ENCODE measurements at places on chromosomes 3 and 15.

DNA sequence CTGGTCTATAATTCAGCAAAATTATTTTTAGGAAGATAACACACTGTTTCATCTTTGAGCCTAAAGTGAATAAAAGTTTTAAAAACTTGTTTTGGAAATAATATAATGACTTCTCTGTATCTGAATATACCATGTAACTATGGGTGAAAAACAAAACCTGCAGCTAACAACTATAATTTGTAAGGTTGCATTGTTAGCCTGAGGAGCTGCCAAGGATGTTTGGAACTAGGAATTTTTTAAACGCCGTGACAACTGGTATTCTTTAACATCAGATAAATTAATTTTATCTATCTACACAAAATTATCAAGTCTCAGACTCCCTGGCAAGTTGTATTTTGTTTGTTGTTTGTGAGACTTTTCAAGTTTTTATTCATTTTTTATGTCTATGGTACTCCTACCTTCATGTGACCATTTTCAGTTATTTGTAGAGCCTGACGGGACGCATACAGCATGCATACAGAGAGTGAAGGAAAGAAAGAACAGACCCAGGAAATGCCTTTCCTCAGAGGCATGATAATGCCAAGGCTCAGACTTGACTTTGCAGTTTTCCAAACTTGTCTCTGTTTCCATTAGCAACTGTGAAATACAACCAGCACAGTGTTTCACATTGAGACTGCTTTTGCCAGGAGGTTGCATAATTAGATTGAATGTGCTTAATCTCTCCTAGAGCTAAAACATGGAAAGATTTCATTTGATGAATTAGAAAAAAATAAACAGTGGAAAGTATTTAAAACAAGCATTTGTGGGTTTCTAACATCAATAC, 60.8 kb upstream of the ARHGEF26 start:
- DNase-seq, result no peak

- DNase-seq, result no peak
Observed at GRCh38 chr15:58705105-58705504, 44.4 kb downstream of the ADAM10 start.

DNA sequence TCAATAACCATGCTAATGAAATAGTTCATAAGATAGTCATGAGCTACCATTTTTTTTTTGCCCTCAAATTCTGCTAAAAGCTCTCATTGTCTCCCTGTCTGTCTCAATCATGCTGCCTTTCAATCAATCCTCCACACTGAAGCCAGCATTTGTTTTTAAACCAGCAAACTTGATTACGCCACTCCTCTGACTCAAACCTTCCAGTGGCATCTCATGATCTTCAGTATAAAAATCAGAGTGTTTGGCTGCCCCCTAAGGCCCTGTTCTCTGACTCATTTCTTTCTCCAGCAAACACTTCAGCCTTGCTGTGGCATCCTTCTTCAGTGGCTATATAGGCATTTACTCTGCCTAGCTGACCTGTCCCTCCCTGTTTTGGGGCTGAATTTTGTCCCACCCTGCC, 36.0 kb upstream of the EOMES start:
- peak; percentile 28 for DNase-seq

DNA sequence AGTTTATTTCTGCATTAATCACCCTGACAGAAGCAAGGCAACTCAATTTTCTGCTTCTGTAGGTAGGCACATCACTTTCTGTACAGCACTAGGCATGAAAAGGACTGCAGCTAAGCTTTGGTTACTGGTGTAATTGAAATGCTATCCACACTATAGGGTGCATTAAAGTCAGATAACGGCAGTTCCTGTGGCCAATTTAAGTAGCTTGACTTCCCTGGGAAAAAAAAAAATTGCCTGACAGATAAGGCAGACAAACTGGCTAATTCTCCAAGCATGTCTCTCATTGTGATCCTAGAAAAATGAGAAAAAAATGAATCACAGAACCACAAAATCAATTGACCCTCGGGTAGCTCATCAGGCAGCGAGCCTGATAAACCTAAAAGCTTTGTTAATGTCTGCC, 151.4 kb downstream of the MEIS2 start:
- DNase-seq, result no peak

DNA sequence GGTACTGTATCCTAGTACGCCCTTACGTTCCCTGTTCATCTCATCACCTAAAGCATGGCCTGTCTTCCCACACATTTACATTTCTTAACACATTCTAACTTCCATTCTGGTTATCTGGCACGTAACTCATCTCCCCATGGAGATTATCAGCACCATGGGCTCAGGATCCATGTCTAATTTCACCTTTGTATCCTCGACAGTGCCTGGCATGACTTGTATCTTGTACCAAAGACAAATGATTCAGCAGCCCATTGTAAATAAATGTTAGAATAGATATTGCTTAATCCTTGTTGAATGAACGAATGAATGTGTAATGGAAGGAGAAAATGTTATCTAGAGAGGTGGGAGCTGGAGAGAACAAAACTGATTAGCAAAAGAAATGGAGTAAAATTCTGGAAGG, 69.7 kb upstream of the TPM1 start:
- no peak for DNase-seq

DNA sequence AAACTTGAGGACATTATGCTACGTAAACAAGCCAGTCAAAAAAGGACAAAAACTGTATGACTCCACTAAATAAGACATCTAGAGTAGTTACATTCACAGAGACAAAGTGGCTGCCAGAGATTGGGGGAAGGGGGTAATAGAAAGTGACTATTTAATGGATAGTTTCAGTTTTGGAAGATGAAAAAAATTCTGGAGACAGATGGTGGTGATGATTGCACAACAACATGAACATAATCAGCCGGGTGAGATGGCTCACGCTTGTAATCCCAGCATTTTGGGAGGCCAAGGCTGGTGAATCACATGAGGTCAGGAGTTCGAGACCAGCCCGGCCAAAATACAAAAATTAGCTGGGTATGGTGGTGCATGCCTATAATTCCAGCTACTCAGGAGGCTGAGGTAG, 40.6 kb downstream of the DPP8 start:
- no peak for DNase-seq

DNA sequence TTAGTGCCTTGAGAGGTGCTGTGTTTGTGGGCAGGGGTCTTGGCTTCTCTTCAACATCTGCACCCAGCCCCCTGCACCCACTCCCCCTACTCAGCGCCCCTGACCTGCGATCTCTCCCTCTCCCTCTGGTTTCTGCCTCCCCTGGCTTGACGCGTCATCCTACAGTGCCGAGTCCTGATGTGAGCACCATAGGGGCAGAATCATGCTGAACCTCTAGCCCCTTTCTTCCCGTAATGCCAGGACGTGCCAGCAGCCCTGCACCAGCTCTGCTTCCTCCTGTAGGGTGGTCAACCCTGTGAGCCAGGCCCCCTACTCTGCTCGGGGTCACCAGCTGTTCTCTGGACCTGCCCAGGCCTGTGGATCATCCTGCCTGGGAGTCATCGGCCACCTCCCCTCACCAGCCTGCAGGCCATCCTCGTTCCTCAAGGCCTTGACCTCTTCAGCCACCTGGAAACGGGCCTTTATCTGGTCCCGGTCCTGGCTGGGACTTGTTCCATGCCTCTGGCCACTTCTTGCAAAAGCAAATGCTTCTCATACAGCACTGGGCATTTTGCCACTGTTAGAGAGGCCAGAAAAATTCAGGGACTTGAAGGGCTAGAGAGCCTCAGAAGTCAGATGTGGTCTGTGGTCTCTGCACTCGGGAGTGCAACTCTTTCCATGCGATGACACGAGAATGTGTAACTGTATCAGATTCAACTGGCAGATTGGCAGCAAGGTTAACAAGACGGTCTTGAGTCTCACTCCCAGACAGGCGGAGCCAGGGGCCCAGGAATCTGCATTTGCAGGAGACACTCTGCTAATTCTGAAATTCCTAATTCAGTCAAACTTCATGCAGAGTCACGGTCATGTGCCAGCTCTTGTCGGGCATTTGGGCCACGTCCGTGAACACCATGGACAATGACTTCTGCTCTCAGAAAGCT, 16.7 kb upstream of the KLF15 start:
- DNase-seq, result no peak

GRCh38 chr15:60003243-60004008, 685 bp upstream of the FOXB1 start:
- DNase-seq, result peak; percentile 60

Data from T-helper 1 cell (primary cell).